ENCODE measurements at places on chromosomes 4 and X.

- no peak for DNase-seq
Observed at GRCh38 chr4:179307297-179308136, 1865.3 kb upstream of the AGA start.

- no peak for DNase-seq
Observed at GRCh38 chr4:81965454-81965853, 408.3 kb downstream of the HNRNPD start.

DNA sequence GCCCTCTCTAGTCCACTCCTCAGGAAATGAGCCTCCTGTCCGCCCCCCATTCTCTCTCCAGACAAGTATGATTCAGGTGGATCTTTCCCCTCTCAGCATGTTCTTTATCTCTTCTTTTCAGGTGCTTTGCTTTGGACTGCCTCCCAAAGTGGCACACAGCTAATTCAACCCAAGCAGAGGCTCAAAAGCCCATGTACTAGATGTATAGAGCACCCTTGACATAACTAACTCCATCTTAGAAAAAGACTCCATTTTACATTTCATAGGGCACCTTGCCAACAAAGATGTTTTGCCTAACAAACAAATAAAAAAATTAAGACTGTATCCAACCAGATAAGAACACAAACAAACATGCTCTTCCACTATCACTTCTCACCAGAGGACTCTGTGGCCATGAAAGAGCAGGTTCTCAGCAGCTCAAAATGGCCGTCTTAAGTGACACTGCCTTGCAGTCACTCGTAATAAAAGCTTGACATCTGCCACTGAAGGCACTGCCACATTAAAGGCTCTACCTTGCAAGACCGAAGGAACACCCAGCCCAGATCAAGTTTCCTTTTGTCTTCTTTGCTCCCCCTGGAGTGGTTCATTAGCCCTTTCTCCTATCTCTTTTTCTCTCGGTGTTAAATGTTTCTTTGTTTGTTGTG is 84.9 kb upstream of the TAB3 start:
- no peak for DNase-seq

GRCh38 chr4:154731756-154732155 is 12.0 kb upstream of the LRAT start:
- no peak for DNase-seq

DNA sequence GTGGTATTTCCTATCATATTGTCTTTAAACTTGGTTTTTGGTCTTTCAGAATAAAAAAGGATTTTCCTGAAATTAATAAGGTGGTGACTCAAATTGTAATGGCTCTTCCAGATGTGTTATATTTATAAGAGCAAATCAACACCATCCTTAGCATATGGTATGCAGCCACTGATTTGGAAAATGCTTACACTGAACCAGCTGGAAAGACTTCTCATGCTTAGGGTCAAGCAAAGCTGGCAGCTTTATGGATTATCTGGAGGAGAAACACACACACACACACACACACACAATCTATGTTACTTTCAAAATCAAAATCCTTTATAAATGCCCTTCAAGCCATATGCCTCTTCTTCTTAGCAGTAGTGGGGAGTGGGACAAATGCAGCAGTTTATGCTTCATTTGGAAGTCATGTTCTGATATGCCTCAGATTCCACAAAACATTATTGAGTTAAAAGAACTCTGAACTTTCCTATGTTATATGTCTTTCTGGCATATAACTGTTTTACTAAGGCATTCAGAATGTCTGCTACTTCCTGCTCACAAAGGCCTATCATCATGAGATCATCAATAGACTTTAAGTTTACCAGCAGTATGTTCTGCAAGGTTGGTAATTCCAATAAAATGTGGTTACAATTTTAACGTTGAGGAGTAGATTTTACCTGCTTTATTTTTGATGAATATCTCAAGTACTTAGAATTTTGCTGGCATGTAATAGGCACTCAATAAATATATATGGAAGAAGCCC is 72.9 kb upstream of the PRDM5 start:
- DNase-seq: no peak

- DNase-seq: no peak
Observed at GRCh38 chr4:120850018-120850599, 72.4 kb downstream of the PRDM5 start.
